ENCODE measurements at places on chromosomes 1 and 21.

DNA sequence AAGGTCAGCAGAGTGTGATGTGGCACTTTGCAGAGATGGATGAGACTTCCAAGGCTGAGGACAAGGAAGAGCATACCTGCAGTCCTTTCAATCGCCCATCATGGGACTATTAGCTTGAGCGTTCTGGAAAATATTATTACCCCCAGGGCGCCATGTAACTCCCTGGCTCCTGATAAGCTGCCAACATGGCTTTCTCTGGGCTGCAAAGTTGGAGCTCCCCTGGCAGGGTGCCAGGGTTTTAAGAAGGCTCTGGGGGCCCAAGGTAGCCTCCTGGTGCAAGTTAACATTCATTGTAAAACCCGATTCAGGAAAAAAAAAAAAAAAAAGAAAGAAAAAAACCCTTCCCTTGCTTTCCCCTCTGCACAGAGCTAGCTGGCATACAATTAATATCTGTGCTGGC is 196.7 kb downstream of the PBX1 start:
- no peak for DNase-seq

GRCh38 chr1:8813016-8813763 is 4.2 kb downstream of the RERE start:
- no peak for DNase-seq

- DNase-seq: no peak
These were observed 204.8 kb upstream of the FGGY start for GRCh38 chr1:59092126-59092525.

DNA sequence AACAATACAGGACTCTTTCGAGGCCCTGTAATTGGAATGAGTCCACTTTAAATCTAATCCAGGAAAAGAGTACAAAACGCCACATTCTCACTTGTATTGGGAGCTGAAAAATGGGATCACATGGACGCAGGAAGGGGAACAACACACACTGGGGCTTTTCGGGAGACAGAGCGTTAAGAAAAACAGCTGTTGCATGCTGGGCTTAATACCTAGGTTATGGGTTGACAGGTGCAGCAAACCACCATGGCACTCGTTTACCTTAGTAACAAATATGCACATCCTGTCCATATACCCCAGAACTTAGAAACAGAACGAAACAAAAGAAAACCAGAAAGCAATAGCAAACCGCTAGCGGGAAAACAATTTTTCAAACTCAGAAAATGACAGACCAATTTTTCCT is 1532.7 kb upstream of the TPTE start:
- DNase-seq: no peak

- DNase-seq: no peak
These were observed 748 bp upstream of the ATP6V0B start for GRCh38 chr1:43973981-43974442.

DNA sequence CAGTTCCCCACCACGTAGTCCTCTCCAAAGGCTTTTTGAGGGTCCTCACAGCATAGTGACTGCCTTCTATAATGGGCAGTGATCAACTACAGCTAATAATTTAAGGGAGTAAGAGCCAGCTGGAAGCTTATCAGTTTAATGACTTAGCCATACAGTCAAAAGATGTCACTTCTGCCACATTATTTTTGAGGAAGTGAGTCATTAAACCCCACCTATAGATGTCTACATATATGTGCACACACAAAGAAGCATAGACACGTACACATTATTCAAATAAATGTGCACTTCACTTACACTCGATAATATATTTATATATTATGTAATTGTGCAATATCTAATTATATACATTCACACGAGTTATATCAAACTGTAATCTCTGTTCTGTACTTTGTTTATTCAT is 1704.7 kb downstream of the KCNT2 start:
- DNase-seq: no peak

GRCh38 chr1:209996348-209996747 is 58.3 kb downstream of the SYT14 start:
- no peak for DNase-seq

DNA sequence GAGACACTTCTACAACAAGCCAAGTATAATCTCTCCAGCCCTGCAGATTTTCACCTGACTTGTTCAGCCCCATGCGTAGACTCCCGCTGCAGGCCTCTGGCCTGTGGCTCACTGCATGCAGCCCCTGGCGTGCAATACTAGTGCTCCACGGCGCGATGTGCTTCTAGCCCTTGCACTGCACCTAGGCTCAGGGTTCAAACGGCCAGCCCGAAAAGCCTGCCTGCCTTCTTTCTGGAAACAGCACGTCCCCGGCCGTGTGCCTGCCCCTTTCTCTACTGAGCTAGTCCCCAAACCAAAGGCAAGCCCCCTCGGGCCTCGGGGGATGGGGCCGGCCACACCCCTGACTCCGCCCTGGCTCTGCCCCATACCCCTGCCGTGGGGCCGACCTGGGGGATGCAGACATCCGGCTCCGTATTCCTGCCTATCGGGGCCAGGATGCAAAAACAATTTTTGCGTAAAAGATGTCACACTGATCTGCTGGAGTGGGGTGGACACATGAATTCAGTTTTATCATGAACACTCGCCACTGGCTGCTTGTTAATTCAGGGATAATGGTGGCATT is 26.3 kb upstream of the TRAPPC10 start:
- no peak for DNase-seq

- no peak for DNase-seq
These were observed 51.6 kb downstream of the SLC30A10 start for GRCh38 chr1:219876798-219877209.

DNA sequence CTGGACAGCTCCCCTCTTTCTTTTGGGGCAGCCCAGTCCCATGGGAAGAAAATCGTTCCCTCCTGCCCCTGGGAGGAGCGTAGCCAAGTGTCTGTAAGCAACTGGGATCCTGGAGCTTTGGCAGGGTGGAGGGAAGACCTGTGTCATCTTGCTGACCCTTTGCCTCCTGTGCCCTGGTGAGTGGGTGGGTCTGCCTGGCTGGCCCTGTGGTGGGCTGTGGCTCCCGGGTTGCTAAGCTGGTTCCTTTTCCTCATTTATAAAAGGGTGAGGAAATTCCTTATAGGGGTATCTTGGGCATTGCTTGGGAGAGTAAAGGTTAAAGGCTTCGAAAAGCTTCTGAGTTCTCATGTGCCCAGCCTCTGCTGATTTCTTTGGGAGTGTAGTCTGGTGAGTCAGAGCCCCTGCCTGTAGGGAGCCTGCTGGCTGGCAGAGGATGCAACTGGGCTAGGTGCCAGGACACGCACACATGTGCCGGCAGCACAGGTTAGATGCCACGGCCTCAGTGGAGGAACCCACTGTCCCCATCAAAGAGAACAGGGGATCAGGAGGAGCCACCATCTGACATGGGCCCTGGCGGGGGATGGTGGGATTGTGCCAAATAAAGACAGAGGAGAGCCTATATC is 85.2 kb downstream of the ARHGEF10L start:
- no peak for DNase-seq

GRCh38 chr1:55147524-55147923 is 67.6 kb downstream of the USP24 start:
- no peak for DNase-seq

DNA sequence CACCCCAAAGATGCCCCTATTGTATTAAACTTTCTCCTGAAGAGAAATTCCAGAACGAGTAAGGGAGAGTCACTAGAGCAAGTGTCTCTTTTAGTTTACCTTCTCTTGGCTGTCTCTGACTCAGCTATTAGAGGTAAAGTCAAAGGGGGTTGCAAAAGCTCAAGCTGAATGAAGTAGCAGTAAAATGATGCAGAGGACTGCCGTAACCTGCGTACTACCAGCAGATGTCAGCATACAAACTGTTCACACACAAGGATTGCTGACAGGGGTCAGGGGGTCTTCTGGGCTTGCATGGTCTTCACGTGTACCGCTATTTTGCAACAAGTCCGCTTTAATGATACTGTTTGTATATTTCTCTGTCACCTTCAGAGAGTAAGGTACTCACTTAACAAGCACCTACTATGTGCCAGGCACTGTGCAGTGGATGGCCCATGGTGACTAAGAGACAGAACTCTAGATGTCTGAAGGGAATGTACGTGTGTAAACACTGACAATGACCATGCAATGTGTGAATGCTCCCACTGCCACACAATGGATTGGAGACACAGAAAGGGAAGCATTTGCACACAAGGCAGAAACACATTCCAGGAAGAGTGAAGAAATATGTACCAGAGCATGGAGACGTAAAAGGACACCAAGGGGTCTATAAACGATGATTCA is 34.9 kb downstream of the CHML start:
- no peak for DNase-seq

- no peak for DNase-seq
These were observed 3.0 kb downstream of the OLFML3 start for GRCh38 chr1:113981962-113982931.

DNA sequence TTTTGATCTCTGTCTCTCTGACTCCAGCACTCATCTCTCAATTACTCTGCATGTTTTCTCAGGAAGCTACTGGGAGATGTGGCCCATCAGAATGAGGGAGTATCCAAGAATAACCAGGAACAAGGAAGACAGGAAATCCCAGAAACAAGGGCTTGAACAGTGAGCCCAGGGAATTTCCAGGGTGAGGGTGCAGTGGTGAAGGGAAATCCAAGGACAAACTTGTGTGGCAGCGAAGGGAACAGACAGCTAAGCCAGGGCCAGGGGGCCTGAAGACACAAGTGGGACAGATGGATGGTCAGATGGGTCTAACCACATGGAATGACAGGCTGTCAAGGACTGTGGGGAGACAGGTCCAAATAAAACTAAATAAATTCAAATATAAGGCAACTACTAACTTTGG is 121.8 kb upstream of the ERRFI1 start:
- no peak for DNase-seq

DNA sequence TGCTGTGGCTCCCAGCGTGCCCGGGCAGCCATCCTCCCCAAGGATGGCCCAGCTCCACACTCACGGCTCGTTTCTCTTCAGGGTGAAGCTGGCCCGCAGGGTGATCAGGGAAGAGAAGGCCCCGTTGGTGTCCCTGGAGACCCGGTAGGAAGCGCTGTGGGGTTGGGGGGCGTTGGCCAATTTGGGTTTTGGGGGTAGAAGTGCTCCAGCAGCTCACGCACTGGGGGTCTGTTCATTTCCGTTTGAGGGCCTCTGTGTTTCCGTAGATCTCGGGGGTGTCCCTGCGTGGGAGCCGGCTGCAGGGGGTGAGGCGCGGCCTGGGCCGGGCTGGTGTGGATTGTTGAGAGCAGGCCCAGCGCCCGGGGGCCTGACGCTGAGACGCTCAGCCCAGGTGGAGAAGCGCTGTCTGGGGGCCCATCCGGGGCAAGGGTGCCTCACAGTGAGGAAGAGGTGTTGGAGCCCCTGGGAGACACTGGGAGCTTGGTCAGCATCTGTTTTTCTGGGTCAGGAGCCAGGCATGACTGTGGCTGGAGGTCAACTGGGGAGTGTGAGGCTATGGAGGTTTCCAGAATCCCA is 12.6 kb downstream of the COL6A1 start:
- no peak for DNase-seq

DNA sequence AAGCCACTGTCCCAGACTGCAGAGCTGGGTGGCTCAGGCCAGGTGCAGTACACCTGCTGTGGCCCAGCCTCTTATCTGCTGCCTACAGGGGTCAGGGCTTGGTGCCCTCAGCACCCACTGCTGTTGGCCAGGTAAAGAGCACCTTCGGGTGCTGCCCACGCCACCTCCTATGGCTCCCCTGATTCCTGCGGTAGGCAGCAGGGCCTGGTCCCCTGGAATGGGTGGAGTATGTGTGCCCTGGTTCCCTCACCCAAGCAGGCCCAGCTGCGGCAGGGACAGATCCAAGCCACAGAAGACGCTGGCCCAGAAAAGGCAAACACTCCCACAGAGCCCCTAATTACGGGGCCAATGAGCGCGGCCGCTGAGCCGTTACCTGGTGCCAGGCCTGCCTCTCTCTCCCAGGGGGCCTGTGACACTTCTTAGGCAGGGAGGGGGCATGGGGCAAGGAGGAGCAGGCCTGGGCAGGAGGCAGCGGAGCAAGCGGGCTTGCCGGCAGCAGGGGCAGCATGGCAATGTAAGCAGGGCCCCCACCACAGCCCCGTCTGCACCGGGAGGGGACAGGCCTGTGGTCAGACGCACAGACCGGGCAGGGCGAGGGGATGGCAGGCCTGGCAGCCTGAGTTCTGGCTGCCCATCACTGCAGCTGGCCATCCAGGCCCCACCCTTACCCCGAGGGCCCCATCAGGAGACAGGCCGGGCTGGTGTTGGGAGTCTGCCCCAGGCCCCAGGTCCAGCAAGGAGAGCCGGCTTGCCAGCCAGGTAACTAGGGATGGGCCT is 19.0 kb downstream of the ESPN start:
- DNase-seq: no peak

DNA sequence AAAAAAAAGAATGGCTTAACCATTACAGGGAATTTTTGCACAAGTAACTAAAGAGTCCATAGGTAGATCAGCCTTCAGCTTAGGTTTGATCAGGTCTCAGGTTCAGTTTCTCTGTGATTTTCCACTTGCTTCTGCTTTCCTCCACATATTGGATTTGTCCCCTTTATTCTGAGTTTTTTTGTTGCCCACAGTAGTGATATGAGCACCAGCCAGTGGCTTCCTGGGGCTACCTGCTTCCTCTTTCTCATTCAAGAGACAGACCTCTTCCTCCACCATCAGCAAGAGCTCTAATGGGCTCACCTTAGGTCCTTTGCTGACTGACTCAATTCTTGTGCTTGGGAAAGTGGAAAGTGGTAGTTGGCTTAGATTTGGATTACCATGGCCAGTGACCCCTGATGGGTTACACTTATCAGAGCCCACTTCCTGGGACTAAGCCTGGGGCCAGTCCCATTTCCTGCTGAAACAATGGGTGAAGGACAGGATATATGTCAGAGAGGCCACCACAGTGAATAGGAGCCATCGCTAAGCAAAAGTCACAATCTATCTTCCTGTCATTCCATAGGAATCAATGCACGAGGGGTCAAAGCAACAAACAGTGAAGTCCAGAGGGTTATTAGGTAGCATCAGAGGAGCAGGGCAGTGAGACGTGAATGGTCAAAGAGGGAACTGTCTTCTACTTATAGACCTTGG is 12.8 kb upstream of the PLA2G2E start:
- DNase-seq: no peak

DNA sequence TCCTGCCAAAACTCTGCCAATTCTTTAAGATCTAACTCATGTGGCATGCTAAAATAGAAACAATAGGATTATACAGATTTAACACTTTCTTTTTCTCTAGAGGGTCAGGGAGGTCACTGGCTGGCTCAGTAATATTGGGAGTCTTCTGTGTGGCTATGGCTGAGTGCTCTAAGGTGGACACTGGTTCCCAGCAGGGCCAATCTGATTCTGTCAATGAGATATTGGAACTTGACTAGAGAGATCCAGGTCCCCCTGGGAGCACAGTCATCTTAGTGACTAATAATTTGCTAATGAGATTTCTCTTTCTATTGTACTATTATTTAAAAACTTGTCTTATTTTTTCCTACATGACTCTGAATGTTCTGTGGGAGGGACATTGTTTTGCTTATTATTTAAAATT is 69.1 kb upstream of the ZP4 start:
- no peak for DNase-seq

- no peak for DNase-seq
These were observed 32.3 kb upstream of the ID3 start for GRCh38 chr1:23591460-23592208.

- DNase-seq: no peak
These were observed 66.4 kb upstream of the LPGAT1 start for GRCh38 chr1:211896958-211897357.

Data from stimulated activated naive CD4-positive, alpha-beta T cell treated with Interleukin-2 at 50 U/mL for 16 hours (primary cell).